ENCODE measurements at places on chromosomes 5 and 9.

DNA sequence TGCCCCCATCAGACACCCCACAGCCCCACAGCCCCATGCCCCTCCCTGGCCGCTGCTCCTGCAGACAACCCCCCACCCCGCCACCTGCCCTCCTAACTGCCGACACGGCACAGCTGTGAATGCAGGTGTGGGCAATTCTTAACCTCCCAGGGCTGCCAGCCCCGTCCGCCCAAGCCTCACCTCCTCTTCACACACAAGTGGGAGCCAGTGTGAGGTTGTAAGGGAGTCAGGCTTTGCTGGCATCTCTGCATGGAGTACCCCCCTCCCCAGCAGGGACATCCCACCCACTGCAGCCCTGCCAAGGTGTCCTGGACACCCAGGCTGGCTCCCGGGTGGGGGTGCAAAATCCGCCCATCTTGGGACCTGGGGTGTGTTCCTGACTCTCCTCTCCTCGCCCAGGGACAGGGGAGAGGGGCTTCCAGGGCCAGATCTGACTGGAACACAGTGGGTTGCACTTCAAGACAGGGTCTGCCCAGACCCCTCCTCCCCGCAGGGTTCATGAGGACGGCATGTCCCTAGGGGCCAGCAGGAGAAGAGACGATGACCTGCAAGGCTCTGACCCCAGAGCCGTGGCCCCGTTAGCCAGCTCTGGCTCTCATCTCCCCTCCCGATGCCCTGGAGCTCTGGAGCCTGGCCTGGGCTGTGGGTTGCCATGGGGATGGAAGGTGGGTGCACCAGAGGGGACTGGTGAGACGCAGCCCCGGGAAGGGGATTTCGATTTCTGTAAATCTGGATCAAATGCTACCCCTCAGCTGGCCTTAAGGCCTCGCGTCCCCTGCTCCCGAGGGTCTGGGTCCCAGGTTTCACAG lies 34.4 kb downstream of the SARDH start:
- DNase-seq: no peak

GRCh38 chr5:65391591-65391990 lies 90.1 kb downstream of the ADAMTS6 start:
- no peak for DNase-seq

DNA sequence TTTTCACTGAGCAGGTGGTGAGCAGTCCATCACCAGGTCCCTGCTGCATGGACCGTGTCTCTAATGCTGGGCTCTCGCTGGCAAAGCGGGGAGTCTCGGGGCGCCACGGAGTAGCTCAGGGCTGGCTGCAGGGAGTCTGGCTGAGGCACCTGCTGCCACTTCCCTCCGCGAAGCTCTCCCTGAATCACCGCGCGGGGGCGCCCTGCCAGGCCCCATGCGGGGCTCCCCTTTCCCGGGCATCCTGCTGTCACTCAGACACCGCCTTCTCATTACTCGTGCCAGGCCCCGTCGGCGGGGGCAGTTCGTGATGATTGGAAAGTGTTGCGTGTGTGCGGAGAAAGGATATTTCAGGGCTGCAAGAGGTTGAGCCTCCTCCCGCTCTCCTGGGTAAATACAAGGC lies 335.8 kb downstream of the IRX2 start:
- no peak for DNase-seq

DNA sequence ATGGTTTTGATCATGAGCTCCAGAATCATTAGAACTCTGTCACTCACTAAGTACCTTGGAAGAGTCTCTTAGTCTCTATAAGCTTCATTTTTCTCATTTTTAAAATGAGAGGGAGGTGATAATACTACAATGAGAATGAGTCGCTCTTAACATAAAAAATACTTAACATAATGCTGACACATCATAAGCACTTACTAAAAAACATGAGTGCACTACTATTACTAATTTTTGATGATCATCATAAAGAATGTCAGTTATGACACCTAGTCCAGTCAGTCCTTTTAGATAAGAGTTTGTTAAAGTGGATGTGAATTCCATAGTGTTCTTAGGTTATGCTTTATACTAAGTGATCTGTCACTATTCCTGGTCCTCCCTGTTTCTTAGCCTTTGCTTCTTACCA lies 200.4 kb upstream of the SLC24A2 start:
- no peak for DNase-seq

DNA sequence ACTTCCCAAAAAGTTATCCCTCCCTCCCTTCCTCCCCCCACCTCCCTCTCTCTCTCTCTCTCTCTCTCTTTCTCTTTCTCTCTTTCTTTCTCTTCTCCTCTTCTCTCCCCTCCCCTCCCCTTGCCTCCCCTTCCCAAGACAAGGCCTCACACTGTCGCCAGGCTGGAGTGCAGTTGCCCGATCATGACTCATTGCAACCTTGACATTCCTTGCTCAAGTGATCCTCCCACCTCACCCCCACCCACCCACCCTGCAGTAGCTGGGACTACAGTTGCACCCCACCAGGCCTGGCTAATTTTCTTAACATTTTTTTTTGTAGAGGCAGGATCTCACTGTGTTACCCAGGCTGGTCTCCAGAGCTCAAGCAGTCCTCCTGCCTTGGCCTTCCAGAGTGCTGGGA lies 32.8 kb downstream of the VPS13A start:
- DNase-seq: no peak

- DNase-seq: no peak
These were observed 93.1 kb downstream of the JAKMIP2 start for GRCh38 chr5:147689426-147689825.

GRCh38 chr5:77972469-77973252 lies 196.5 kb upstream of the TBCA start:
- no peak for DNase-seq

- no peak for DNase-seq
These were observed 5.8 kb downstream of the DAPK1 start for GRCh38 chr9:87503430-87503829.

DNA sequence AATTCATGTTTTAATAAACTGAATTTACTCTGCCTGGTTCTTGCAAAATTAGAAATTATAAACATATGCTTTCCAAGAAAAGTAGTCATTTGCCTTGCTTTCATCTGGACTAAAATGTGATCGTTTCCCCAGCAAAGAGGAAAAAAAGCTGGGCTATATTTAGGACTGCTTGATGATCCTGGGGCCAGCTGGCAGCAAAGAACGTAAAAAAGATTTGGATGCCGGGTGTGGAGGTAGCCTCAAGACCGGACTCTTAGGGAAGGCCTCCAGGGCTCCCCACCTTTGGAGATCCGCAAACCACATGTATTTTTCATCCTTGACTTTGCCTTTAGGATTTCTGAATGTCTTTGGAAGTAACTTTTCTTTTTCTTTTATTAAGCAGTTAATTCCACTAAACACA lies 156.1 kb upstream of the SEMA6A start:
- no peak for DNase-seq

GRCh38 chr5:28065656-28066055 lies 1027.3 kb upstream of the CDH9 start:
- DNase-seq: no peak

GRCh38 chr5:157280927-157281326 lies 15.0 kb downstream of the CYFIP2 start:
- DNase-seq: no peak

- DNase-seq: no peak
These were observed 5.1 kb downstream of the TTC23L start for GRCh38 chr5:34844106-34844505.

DNA sequence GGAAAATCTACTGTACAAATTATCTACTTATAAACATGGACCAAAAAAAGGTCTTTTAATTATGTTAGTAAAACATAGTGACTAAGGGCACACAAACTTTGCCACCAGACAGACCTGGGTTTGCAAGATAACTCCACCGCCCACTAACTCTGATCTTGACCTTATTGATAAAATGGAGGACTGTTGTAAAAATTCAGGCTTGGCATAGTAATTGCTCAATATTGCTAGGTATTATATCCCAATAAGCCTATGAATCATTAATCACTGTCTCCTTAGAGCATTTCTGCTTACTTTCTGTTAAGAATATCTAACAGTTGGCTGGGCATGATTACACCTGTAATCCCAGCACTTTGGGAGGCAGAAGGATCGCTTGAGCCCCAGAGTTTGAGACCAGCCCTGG lies 3.8 kb downstream of the C9orf40 start:
- no peak for DNase-seq

GRCh38 chr5:585962-586628 lies 26.0 kb upstream of the CEP72 start:
- no peak for DNase-seq

- DNase-seq: no peak
These were observed 133.3 kb downstream of the PCSK5 start for GRCh38 chr9:76023715-76024195.

GRCh38 chr5:52876456-52876855 lies 88.7 kb downstream of the ITGA1 start:
- no peak for DNase-seq

GRCh38 chr5:61784341-61784740 lies 452.3 kb downstream of the ZSWIM6 start:
- no peak for DNase-seq

- no peak for DNase-seq
These were observed 19.3 kb downstream of the RASEF start for GRCh38 chr9:83043597-83043996.

DNA sequence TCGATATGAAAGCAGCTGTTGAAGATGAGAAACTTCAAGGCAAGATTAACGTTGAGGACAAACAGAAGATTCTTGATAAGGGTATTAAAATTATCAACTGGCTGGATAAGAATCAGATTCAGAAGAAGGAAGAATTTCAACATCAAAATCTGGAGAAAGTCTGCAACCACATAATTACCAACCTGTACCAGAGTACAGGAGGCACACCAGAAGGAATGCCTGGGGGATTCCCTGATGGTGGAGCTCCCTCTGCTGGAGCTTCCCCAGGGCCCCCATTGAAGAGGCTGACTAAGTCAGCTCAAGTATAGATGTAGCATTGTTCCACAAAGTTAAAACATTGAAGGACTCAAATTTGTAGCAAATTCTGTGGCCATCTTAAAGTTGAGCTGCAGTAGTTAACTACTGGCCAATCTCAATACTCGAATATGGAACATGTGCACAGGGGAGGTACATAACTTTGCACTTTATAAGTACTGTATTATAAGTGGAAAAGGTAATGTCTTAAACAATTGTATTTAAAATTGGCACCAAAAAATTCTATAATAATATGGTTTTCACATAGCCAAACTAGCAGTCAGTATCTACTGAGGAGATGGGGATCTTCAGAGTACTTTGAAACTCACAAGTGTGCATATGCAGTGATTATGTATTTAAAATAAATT lies 237.5 kb downstream of the CHSY3 start:
- no peak for DNase-seq

- no peak for DNase-seq
These were observed 10.9 kb downstream of the CDH18 start for GRCh38 chr5:19977099-19977498.

DNA sequence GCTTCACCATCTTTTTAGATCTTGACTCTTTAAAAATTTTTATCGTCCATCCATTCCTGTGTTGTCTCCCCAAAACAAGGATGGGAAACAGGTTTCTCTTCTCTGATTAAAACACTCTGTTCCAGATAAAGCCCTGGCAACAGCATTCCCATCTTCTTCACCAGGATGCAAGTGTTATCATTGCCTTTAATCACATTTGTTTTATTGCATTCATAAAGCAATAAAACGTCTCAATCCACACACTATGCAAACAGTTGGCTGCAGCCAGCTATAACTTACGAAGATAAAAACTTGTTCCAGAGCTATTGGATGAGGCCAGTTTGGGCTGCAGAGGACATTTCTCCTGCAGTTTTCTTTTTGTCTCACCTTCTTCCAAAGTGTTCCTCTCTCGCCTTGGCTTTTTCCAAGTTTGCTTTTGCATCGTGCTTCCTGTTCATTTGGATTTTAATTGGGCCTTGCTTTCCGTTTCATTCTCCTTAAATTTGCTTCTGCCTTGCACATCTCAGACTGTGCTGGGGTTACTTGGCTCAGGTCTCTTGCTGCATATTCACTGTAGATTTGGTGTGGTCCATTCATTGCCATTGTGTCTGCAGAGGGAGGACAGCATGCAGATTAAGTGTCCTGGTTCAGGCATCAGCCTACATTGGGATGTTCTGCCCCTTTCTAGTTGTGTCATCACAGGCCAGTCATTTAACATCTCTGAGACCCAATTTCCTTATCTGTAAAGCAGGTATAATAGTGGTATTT lies 136.5 kb upstream of the LIFR start:
- no peak for DNase-seq

GRCh38 chr5:128237546-128237945 lies 154.0 kb downstream of the SLC12A2 start:
- no peak for DNase-seq

- DNase-seq: no peak
These were observed 69.9 kb upstream of the SLC1A1 start for GRCh38 chr9:4420351-4420750.

GRCh38 chr9:14967450-14968321 lies 57.5 kb upstream of the FREM1 start:
- no peak for DNase-seq

- DNase-seq: no peak
These were observed 1826.2 kb upstream of the CDH6 start for GRCh38 chr5:29367176-29367833.

DNA sequence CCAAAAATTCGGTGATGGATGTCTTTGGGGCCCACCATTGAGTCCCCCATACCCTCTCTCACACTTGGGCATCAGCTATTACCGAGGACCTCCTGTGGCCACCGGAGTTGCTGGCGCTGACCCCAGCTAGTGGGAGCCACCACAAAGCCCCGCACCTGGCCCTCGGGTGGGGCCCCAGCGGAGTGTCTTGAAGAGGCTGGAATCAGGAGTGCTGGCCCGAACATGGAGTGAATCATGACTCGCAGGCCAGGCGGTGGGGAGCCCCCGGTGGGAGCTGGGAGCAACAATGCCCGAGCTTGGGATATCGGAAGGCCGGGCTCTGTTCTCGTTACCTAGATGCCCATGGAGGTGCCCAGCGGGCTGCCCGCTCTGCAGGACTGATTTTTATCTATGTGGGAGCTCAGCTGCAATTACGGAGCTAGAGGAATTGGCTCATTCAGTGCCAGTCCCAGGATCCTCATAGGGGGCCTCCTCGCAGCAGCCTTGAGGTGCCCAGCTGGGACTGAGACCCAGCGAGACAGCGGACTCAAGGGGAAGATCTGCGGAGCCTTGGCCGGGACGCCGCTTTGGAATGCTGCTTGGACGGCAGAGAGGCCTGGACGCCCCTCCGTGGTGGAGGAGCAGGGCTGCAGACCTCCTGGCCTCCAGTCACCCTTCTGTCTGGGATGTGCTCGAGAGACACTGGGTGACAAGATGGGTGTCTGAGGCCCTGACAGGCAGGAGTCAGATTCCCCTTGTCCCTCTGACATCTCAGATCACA lies 70.8 kb downstream of the PSMB7 start:
- no peak for DNase-seq

Measured in stimulated activated CD8-positive, alpha-beta memory T cell treated with anti-CD3 and anti-CD28 coated beads, Interleukin-15, amount 100 ng/mL, for 24 hours (primary cell).